ENCODE measurements at places on chromosomes 12 and 14. TPM values are rescaled to one million over a fixed set of nuclear protein-coding genes. Genes with fewer than 3 reads are reported as not detected.

Gene PCED1B
- total RNA-seq: 0.69 TPM

Gene ADAM21
- 1.0 TPM for total RNA-seq

Gene PIWIL1
- total RNA-seq: not detected

Gene HSP90AA1
- total RNA-seq: 365 TPM

Gene RHOF
- 6.9 TPM for total RNA-seq

Gene CYP27B1
- total RNA-seq: 1.8 TPM

Gene POTEM
- total RNA-seq: not detected

Gene NEUROD4
- total RNA-seq: not detected

Gene GDF3
- total RNA-seq: not detected

Gene YBX3
- total RNA-seq: 120 TPM

Gene COQ6
- total RNA-seq: 24.5 TPM

Gene RHOJ
- 58.3 TPM for total RNA-seq

Gene PTPRQ
- total RNA-seq: not detected

Gene ADAMTS20
- not detected for total RNA-seq

Gene KRT72
- total RNA-seq: not detected

Gene C12orf42
- total RNA-seq: not detected

Gene FBXW8
- total RNA-seq: 23.3 TPM

Gene TAS2R42
- not detected for total RNA-seq

Gene CEP128
- 7.2 TPM for total RNA-seq

Gene GSG1
- total RNA-seq: not detected

Gene DDX47
- 60.0 TPM for total RNA-seq

Gene CARMIL3
- total RNA-seq: 0.77 TPM

Gene GZMB
- total RNA-seq: not detected

Gene OR10P1
- not detected for total RNA-seq

Gene ASIC1
- 0.34 TPM for total RNA-seq

Gene SERPINA12
- not detected for total RNA-seq

All from melanocyte of skin (primary cell).